ENCODE measurements at places on chromosomes 1 and 21.
A peak's percentile ranks its signal among the peaks of the same experiment; 100 is the strongest.

DNA sequence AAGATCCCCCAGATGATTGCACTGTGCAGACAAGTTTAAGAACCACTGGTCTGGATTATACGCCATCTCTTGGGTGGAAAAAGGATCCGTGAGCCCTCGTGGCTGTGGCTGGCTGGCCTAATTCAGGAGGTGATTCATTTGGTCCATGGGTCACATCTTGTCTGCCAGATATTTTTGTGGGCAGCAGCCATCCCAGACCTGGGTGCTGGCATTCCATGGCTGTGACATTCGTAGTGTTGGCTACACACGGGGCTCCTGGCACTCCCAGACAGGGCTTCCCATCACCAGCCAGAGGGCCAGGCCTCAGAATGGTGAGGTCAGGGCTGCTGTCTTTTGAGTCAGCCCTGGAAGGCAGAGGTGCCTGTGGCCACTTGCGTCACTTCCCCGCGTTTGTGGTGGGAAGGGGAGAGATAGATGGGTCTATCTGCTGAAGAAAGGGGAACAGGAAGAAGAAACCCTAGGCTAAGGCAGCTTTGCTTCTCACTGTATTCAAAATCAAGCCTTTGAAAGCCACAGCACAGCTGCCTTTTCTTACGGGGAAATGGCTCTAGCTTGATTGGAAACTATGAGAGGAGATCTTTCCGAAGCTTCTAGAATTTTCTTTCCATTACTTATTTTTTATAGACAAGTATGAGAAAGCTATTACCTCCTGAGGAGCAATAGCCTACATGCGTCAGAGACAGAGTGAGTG is 32.4 kb downstream of the EIF2D start:
- DNase-seq: peak; percentile 52

- DNase-seq: no peak
These were observed 1004.0 kb downstream of the KCNT2 start for GRCh38 chr1:195604287-195604686.

GRCh38 chr1:206954459-206955342 is 8.4 kb upstream of the PIGR start:
- DNase-seq: no peak

DNA sequence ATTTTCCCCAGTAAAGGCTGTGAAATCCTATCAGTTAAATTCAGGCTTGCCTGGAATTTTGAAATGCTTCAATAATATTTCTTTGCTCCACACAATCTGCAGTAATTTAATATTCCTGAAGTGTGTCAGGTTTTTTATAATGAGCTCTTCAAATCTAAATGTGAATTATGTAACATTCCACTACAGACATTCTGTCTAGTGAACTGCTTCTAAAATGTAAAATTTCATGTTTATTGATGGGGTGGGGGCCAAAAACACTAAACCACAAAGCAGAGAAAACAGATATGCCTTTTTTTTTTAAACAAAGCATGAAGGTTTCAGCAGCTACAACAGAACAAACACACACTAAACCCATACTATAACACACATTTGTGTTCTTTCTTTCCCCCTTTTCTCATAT is 129.7 kb downstream of the DAB1 start:
- no peak for DNase-seq

GRCh38 chr1:6171548-6172124 is 8.5 kb downstream of the CHD5 start:
- no peak for DNase-seq
